CD8-positive, alpha-beta memory T cell (primary cell): ENCODE measurements at places on chromosomes 6 and 20.
A peak's percentile ranks its signal among the peaks of the same experiment; 100 is the strongest.

GRCh38 chr20:24542721-24543120 lies 73.3 kb downstream of the SYNDIG1 start:
- no peak for DNase-seq

- no peak for DNase-seq
Observed at GRCh38 chr6:52213127-52213526, 27.0 kb downstream of the IL17A start.

DNA sequence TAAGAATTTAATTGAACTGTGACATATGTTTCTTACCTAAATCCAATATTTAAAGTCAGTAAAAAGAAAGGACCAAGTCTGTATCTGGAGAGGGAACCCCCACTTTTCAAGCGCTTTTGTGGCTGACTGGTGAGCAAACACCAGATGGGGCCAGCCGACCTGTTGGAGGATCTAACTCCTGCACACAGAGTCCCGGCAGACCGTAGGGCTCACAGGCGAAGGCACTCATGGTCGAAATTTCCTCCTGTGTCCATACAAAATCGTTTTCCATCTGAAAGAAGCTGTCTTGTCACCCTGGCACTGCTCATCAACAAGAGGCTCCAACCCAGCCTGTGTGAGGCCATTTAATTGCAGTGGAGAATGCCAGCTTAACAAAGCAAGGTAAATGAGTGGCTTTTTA lies 94.0 kb downstream of the SCML4 start:
- DNase-seq, result peak; percentile 27

DNA sequence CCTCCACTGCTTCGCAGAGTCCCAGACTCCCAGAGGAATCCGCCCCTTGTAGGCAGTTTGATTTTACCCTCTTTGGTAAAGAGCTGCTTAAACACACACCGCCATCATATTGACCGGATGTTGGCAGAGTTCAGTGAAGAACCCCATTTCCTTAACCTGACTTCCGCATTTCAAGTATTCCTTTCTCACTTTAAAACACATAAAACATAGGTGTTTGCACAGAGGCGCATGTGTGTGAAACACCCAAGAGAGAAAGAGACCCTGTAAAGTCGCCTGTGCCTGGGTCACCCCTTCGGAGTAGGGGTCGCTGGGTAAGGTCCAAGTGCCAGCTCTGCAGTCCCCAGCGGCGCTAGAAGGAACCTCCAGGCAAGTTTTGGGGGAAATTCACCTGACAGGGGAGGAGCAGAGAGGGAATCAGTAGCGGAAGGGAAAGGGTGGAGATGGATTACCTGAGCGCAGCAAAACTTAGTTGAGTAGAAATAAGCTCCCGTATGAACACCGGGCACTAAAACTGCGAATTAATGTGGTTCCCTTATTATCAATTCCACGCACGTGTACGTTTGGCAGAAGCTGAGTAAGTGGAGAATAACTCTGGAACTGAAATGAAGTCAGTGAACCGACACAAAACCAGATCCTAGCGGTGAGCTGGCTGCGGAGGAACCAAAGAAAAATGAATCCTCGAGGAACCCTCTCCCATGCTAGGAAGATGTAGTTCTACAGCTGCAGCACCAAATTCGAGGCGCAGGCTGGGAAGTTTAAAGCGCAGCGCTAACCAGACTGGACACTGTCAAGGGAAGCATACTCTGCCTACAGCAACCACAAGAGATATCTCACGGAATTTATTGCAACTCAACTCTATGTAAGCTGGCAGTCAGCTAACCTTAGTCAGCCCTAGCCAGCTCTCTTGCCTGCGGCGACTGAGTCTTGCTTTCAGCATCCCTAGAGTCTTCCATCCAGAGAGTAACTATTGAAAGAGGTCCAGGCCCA lies 3.5 kb upstream of the HTR1B start:
- no peak for DNase-seq

DNA sequence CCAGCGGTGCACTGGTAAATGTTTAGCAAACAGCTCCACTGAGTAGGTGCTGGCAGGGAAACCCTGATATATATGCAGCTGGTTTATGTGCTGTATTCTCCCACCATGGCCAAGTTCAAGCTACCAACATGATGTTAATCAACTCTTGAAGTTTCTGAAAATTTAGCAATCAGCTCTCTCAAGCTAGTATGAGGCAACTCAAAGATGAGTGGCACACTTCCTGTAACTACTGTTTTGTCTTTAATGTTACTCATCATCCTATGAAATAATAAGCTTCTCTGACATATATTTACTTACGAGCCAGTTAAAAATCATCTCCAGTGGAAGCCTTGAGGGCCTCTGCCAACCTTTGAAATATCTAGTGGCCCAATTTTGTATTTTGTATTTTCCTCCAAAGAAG lies 54.7 kb downstream of the TRMT6 start:
- DNase-seq, result no peak

- no peak for DNase-seq
Observed at GRCh38 chr6:56628105-56628504, 14.6 kb downstream of the DST start.

DNA sequence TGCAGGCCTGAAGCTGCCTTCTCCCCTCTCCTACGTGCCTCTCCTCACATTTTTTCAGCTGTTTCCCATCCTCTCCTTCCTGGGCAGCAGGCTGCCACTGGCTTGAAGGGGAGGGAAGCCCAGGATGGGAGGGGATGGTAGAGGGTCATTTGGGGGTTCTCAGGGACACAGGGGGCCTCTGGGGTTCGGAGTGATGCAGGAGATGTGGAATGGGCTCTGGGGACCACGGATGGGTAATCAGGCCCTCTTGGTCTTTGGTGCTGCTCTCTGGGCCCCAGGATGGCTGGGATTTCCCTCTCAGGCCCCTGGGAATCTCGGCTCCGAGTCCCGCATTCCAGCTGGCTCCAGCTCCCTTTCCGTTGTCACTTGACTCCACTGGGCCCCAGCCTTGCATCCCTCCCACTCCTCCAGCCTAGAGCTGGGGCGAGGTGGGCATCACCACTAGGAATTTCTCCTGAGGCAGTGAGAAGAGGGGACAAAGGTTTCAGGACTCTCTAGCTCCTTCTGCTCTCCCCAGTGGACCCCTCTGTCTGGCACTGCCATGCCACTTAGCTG lies 2.0 kb upstream of the DDR1 start:
- DNase-seq, result no peak

DNA sequence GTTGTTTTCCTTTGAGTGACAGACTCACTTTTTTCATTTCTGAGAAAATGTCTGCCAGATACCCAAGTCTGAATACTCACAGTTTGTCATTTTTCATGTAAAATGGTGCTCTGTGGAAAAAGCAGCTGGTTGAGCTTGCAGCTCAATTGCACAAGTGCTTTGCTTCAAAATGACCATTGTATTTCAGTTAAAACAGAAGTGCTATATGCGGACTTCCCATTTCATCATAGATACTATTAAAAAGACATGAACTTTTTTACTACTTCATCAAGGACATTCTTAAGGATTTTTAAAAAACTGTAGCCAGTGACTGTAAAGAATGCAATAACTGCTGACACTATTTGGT lies 61.5 kb downstream of the KCNS1 start:
- DNase-seq, result no peak

GRCh38 chr6:90387383-90387775 lies 90.7 kb upstream of the BACH2 start:
- no peak for DNase-seq

- peak; percentile 40 for DNase-seq
Observed at GRCh38 chr6:108559884-108560462, 744 bp upstream of the FOXO3 start.

- peak; percentile 37 for DNase-seq
Observed at GRCh38 chr20:47487175-47487917, 14.3 kb upstream of the NCOA3 start.

- no peak for DNase-seq
Observed at GRCh38 chr6:111834356-111834755, 38.9 kb downstream of the FYN start.

- no peak for DNase-seq
Observed at GRCh38 chr20:19625426-19625825, 132.6 kb upstream of the RIN2 start.

DNA sequence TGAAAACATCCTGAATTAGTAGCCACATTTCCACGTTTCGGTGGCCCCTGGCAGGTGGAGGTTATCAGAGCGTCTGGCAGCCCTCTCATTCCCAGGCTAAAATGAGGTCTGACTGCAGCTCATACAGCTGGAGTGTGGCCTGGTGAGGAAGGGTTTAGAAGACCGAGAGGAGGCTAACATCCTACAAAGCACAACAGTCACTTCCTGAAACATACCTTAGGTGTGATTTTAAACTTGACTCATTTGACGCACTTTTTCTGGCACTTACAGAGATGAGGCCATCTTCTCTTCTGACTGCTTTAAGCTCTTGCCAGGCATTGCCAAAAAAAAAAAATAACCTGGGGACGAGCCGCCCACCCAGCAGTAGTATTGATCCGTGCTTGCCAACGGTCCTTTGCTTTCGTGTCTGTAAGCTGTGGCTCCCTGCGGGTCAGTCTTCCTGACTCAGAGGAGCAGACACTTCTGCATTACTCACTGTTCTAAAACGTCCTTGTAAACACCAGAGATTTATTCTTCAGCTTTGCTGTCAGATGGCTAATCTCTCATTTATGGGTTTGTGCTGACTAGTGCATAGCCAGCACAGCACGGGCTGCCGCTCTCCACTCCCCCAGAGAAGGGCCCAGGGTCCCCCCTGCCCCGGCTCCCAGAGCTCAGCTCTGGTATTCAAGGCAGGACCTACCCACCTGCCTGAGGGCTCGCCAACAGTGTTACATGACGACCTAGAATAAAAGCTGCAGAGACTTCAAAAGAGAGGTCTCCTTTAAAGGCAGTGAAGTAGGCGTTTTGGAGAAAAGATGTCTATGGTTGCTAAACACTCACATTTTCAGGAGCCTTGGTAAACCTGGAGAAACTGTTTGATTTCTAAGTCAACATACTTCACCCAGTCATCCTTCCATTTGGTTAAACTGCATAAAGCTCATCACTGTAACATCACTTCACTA lies 78.5 kb upstream of the FRMD1 start:
- DNase-seq, result no peak

DNA sequence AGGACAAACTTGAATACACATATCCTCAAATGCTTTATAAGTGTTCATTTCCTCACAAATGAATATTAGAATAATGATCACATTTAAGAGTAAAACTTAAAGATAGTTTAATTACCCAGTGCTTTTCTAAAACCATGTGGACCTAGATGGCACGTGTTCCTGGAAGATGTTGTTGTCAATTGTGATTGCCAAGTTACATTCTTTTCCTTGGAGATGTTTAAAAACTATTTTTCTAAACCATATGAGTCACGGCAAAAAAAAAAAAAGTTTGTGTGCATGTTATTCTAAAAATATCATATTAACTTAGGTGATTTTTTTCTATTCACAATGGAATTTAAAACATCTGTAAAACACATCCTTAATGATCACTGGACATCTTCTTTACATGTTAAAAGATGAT lies 51.1 kb downstream of the RCAN2 start:
- no peak for DNase-seq
